DND-41 (cell line): ENCODE measurements at places on chromosomes 2 and 18.
A peak's percentile ranks its signal among the peaks of the same experiment; 100 is the strongest.

DNA sequence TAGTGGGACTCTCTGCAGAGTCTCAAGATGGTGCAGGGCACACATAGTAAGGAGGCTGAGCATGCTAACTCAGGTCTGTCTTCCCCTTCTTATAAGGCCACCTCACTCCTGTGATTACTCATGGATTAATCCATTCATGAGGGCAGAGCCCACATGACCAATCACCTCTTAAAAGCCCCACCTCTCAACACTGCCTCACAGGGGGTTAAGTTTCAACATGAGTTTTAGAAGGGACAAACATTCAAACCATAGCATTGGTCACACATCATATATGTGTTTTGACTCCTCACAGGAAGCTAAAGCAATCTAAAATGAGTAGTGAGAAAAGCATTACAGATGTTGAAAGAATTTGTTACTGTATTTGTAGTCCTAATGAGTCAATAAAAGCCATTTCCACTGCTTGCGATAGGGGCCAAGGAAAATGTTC lies 57.5 kb downstream of the DTNA start:
- H3K27me3 ChIP-seq = peaks cover 11% of the 10 kb centered on the region
- no peak overlapping the region for H3K27ac ChIP-seq
- no peaks in the 10 kb centered on the region for H3K4me1 ChIP-seq
- H3K36me3 ChIP-seq = no peaks in the 10 kb centered on the region

- H3K36me3 ChIP-seq = peaks cover 10% of the 10 kb centered on the region; the same call in 1 of the 2 replicates
- no peaks in the 10 kb centered on the region for H3K4me1 ChIP-seq
- H3K27ac ChIP-seq = no peak overlapping the region
- no peak for DNase-seq
These were observed 28.3 kb downstream of the KLHL23 start for GRCh38 chr2:169761970-169762292.

DNA sequence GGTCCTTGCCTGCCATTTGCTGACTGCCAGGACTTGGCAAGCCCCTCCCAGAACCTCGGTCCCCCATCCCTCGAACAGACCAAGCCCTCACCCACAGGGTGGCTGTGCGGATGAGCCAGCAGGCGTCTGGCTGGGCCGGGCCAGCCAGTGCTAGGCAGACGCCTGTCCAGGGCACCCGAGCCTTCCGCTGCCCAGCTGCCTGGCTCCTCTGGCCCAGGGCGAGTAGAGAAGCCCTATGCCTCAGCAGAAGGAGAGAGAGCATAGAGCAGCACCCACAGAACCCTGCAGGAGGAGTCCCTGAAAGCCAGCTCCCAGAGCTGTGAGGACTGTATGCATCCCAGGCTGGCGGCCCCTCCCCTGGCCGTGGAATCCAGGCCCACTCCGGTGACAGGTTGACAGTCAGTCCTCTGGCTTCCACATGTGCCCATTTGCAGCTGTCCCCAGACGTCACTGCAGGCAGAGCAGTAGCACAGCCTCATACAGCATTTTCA lies 62.1 kb upstream of the GLI2 start:
- H3K27ac ChIP-seq = no peak overlapping the region
- no peak overlapping the region for H3K4me3 ChIP-seq
- no peaks in the 10 kb centered on the region for H3K27me3 ChIP-seq
- no peaks in the 10 kb centered on the region for H3K36me3 ChIP-seq
- no peak for DNase-seq

GRCh38 chr2:150307258-150307657 lies 180.2 kb downstream of the RND3 start:
- no peak overlapping the region for H3K27ac ChIP-seq
- H3K36me3 ChIP-seq = no peaks in the 10 kb centered on the region
- H3K27me3 ChIP-seq = no peaks in the 10 kb centered on the region
- no peak overlapping the region for H3K4me3 ChIP-seq
- H3K4me1 ChIP-seq = no peaks in the 10 kb centered on the region
- no peak for DNase-seq

GRCh38 chr18:37965572-37965970 lies 400.0 kb upstream of the CELF4 start:
- no peak overlapping the region for H3K4me3 ChIP-seq
- H3K27ac ChIP-seq = no peak overlapping the region
- H3K36me3 ChIP-seq = no peaks in the 10 kb centered on the region

GRCh38 chr18:23207191-23207955 lies 72.1 kb downstream of the CABLES1 start:
- no peak overlapping the region for H3K27ac ChIP-seq
- no peaks in the 10 kb centered on the region for H3K4me1 ChIP-seq
- no peaks in the 10 kb centered on the region for H3K27me3 ChIP-seq
- no peak overlapping the region for H3K4me3 ChIP-seq

DNA sequence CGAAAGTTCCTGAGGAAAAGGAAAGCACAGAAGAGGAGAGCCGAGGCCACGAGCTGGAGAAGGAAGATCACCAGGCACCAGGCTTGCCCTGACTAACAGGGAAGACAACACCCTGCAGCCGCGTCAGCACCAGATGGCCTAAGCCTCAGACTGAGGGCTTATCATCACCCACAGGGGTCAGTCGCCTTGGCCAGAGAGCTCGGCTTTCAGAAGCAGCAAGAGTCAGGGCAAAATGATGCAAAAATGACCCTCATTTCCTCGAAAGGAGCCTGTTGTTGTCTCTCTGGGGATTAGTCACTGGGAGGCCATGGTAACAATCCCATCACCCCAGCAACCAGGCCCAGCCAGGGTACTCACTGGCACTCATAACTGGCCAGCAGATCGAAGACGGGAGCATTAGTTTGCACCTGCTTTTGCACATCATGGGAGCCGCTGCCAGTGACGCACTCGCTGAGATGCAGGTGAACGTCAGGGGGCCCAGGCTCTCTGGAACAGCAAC lies 42.7 kb upstream of the ZFP36L2 start:
- DNase-seq = no peak
- H3K4me3 ChIP-seq = no peak overlapping the region
- peaks cover 13% of the 10 kb centered on the region; the same call in 1 of the 2 replicates for H3K36me3 ChIP-seq
- H3K27ac ChIP-seq = no peak overlapping the region
- H3K27me3 ChIP-seq = no peaks in the 10 kb centered on the region

GRCh38 chr2:133936601-133937000 lies 317.3 kb upstream of the MGAT5 start:
- H3K4me1 ChIP-seq = no peaks in the 10 kb centered on the region
- no peak overlapping the region for H3K27ac ChIP-seq
- DNase-seq = no peak
- H3K27me3 ChIP-seq = no peaks in the 10 kb centered on the region

GRCh38 chr18:22189449-22190166 lies 20.2 kb downstream of the GATA6 start:
- H3K4me1 ChIP-seq = no peaks in the 10 kb centered on the region
- H3K27ac ChIP-seq = no peak overlapping the region
- no peak overlapping the region for H3K4me3 ChIP-seq
- peaks cover 15% of the 10 kb centered on the region for H3K27me3 ChIP-seq
- no peak for DNase-seq
- no peaks in the 10 kb centered on the region for H3K36me3 ChIP-seq

- no peak overlapping the region for H3K27ac ChIP-seq
- no peaks in the 10 kb centered on the region for H3K36me3 ChIP-seq
- no peaks in the 10 kb centered on the region for H3K4me1 ChIP-seq
- DNase-seq = no peak
- no peak overlapping the region for H3K4me3 ChIP-seq
- H3K27me3 ChIP-seq = no peaks in the 10 kb centered on the region
These were observed 1004.4 kb upstream of the CDH2 start for GRCh38 chr18:29181151-29181901.

DNA sequence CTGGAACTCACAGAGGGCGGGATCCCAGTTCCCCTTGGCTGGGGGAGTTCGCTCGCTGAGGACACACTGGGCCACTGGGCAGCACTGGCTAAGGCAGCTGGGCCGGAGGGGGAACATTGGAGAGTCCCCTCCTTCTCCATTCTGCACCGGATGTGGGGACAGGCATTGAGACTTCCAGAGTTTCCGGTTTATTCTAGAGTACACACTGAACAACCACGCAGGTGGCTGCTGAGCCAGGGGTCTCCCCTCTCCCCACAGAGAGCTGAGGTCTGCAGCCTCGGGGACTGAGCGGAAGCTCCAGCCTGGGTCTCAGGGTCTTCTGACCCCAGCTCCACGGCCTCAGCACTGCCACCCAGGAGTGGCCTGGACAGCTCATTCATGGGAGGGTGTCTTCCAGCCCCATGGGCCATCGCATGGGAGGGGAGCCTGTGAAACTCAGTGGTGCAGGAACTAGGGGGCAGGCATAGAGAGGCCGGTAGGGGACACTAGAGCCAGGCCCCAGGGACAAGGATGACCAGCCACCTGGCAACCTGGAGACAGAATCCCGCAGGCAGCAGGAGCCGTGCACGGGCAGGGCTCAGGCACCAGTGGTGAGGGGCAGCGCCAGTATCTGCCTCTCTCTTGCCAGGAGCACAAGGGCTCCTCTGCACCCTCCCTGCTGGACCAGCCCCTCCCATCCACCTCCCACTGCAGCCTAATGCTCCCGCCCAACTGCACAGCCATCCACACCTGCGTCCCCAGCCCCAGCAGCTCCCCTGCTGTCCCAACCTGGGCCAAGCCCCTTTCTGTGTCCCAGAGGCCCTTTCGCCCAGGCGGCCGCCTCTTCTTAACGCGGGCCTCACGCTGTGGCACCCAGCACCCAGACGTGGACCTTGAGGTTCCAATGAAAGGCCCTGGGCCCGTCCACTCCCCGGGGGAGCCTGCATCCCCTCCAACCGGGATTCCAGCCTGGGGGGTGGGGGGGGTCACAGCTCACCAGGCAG lies 45.1 kb upstream of the GPC1 start:
- peaks cover 18% of the 10 kb centered on the region for H3K4me1 ChIP-seq
- DNase-seq = peak; percentile 66
- peak overlapping the region; percentile 60; the same call in 1 of the 2 replicates for H3K27ac ChIP-seq
- H3K36me3 ChIP-seq = no peaks in the 10 kb centered on the region

DNA sequence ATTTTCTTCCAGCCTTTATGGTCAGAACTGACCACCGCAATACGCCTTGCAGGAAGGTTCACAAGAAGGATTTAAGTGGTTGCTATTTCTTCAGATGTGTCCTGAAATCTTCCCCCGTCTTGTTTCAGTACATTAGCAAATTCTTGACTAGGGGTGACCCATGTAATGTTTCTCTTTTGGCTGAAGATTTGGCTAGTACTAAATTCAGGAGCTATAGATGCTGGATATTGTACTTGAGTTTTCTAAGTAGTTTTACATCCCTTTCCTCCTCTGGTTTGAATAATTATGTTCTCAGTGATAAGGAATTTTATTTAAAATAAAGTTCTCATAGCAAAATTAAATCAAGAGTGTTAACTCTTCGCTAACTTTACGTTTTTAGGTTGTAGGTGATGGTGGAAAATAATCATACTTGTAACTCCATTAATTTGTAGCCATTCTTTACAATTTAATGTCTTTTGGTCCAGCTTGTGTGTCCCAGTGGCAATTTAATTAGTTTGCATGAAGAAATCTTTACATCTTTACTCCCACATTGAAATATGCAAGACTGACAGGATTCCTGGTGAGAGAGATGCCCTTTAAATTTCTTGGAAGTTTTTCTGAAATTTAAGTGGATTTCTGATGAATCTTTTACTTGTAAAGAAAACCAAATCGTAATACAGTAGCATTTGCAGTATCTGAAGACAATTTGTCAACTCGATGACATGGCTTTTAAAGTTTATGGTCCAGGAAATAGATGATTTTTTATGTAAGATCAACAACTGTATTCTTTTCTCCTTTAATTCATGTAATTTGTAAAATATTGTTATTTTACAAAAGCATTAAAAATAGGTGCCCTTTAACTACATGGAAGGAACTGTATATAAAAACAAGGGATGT lies 2.8 kb downstream of the PHLPP1 start:
- H3K27ac ChIP-seq = no peak overlapping the region
- no peak overlapping the region for H3K4me3 ChIP-seq
- DNase-seq = no peak
- peaks cover 53% of the 10 kb centered on the region for H3K4me1 ChIP-seq

DNA sequence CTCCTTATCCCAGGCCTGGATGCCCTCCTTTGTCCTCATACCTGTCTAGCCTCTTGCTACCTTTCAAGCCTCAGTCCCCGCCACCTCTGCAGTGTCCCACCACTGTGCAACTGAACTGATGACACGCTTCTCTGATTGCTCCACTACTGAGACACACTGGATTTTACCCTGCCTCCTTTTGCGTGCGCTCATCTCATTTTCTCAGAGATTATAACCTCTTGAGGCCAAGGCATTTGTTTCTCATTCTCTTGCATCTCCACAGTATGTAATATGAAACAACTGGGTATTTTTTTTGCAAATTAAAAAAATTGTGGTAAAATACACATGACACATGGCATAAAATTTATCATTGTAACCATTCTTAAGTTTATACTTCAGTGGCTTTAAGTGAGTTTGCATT lies 95.4 kb downstream of the PRKCE start:
- no peak for DNase-seq
- H3K4me3 ChIP-seq = no peak overlapping the region
- no peaks in the 10 kb centered on the region for H3K36me3 ChIP-seq

DNA sequence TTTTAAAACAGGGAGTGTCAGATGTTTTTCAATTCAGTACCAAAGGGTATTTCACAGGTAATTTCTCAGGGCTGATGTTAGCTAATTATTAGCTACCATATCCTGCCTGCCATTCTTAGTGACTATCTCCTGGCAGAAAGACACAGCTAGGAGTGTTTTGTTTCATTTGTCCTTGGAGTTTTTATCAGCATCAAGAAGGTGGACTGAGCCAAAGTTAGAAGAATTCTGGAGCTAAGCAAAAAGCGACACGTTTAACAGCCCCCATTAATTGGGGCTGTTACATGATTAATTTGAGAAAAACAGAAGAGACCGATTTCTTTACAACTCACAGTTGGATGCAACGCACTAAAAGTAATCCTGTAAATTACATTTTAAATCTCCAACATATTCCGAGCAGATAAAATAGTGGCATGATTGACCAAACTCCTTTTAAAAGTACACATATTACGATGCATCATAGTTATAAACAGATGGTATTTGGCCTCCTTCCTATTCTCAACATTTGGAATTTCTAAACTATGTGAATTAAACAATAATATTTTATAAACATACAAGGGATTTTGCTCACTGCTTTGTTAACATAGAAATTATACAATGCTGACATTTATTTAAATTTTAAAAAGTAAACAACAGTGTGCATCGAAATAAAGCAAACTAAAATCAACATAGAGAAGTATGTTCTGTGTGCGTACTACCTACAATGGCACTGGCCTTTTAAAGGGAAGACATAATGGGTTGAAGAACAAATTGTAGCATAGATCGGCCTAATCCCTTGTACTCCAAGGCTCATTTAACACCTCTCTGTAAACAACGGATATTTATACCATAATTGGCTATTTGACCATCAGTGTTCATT lies 585.1 kb downstream of the ZEB2 start:
- H3K27me3 ChIP-seq = no peaks in the 10 kb centered on the region
- H3K4me3 ChIP-seq = no peak overlapping the region
- DNase-seq = no peak
- no peaks in the 10 kb centered on the region for H3K36me3 ChIP-seq
- H3K27ac ChIP-seq = no peak overlapping the region
